ENCODE measurements at places on chromosomes 13 and 19.

- DNase-seq, result no peak
These were observed at the start of gene KLHL26 for GRCh38 chr19:18636969-18637629. Gene KLHL26 (plus strand): TSS chr19:18637028. CDS start chr19:18637055, 27 bp downstream.

DNA sequence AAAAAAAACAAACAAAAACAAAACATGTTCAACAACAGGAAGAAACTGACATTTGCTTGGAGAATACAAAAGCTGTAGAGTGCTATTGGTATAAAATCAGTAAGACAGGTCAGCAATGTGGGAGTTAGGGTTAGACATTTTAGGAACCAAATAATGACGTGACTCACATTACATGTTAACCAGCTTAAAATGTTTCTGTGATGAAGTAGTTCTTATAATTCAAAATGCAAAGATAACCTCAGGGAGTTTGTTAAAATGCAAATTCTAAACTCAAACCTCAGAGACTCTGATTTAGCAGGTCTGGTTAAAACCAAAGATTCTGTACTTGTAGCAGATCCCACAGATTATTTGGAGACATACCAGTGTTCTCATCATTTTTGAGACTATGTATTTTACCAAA lies 549.4 kb upstream of the SLITRK1 start:
- DNase-seq, result no peak

DNA sequence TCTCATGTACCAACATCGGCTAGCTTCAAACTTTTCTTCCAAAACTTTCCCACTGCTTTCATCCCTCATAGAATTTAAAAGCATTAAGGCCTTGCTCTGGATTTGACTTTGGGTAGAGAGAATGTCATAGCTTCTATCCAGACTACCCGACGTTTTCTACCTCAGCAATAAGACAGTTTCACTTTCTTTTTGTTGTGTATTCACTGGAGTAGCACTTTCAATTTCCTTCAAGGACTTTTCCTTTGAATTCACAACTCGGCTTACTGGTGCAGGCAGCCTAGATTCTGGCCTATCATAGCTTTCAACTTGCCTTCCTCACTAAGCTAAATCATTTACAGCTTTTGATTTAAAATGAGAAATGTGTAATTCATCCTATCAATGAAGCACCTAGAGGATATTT lies 420.4 kb upstream of the GPC6 start:
- no peak for DNase-seq

GRCh38 chr19:16394681-16395375 lies 70.2 kb downstream of the KLF2 start:
- no peak for DNase-seq

All from CD8-positive, alpha-beta memory T cell (primary cell).